ENCODE measurements at places on chromosomes 2 and 18.

- DNase-seq: no peak
These were observed 33.5 kb upstream of the ATG16L1 start for GRCh38 chr2:233217892-233218377.

DNA sequence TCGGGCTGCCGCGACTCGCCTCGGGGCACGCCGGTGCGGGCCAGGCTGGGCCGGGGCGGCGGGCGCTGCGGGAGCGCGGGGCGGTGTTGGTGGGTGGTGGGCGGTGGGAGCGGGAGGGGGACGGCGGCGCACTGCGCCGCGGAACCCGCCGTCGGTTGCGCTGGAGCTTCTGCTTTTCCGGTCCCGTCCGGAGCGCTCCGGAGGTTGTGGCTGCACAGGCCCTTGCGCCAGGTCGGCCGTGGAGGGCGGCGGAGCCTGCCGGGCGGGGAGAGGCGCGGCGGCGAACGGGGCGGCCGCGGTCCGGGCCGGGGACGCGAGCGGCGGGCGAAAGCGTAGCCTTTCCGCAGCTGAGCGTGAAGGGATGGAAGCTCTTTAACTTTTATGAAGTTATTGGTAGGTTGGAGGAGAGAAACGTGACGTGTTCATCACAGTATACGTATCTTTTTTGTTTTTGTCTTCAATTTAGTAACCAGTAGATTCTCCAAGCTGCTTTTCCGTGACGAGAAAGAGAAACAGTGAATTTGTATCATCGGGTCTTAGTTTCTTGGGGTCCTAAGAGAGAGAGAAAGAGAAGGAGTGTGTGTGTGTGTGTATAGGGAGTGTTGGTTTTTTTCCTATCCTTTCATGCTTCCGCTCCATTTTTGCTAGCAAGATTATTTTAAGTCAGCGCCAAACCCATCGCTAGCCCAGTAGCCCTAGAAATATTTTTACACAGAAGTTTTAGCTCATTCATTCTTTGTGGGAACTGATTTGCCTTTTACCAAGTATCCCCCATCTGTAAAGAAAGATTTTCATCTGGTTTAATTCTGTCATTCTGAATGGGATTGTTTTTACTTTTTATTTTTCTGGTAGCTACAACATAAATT, 535 bp downstream of the ATG4B start:
- DNase-seq: peak; percentile 58

- no peak for DNase-seq
These were observed 201.2 kb downstream of the CTIF start for GRCh38 chr18:48740068-48740440.

DNA sequence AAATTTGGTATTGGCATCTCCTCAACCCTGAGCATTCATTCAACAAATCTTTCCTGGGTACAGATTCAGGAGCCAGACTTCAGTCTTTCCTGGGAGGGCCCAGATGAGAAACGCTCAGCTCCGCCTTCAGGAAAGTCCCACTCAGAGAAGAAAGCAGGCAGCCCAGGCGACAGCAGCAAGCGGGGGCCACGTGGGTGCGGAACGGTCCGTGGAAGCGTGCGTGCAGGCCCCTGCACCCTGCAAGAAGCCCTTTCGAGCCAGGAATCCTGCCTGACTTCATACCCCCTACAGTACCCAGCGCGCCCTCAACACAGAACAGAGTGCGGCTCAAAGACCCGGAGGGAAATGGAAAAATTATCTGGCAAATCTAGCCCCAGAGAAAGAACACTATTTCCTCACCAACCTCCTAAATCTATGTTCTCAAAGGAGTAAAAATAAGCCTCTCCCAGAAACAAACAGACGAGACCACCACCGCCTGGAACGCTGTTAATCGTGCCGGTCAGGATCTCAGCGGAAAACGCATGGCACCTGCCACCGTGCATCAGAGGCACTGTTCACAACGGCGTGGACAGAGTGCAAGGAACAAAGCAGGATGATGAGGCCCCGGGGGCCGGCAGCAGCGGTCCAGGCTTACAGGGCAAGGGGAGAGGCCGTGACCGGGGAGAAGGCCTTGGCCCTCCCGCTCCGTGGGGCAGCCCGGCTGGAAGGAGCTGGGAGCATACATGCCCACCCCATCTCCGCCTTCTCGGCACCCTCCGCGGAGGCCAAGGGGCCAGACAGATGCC, 318.3 kb downstream of the EIPR1 start:
- no peak for DNase-seq

DNA sequence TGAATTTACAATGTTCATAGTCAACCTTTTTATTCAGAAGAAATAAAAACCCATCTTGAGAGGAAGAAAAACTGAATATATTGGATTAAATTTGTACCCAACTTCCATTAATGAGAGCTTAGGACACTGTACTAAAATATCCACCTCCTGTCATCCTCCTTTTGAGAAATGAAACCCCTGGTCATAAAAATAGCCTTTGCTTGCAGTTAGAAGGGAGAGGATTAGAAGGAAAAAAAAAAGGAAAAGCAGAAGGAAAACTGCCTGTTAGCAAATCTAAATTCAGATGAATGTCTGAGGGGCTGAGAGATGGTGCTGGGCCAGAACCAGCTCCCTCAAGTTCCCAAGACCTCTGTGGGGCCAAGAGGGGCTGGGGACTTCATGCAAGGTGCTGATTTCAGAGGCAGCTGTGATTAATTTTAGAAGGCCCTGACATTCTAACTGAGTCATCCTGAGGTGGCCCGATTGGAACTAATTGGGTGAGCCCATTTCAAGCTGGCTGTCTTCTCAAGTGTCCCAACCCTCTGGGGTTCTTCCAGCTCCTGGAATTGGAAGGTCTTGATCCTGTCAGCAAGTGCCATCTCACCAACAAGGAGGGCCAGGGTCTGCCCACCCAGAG, 38.4 kb upstream of the BIN1 start:
- no peak for DNase-seq

- no peak for DNase-seq
These were observed 450.7 kb downstream of the TNS1 start for GRCh38 chr2:217552081-217552480.

GRCh38 chr2:2183176-2183575, 147.9 kb downstream of the MYT1L start:
- no peak for DNase-seq

Measured in stimulated activated naive CD4-positive, alpha-beta T cell treated with Interleukin-2 at 50 U/mL for 16 hours (primary cell).